Esophagus squamous epithelium (tissue), 5 donors: ENCODE measurements at places on chromosomes 3 and 15. TPM values are rescaled to one million over a fixed set of nuclear protein-coding genes. Genes with fewer than 3 reads are reported as not detected.

RETNLB gene
- total RNA-seq, result not detected

MAGI1 gene
- 28.2 TPM for total RNA-seq

TIMMDC1 gene
- total RNA-seq, result 50.1 TPM

TRH gene
- total RNA-seq, result not detected

TMEM158 gene
- 1.8 TPM for total RNA-seq

GOLGA8J gene
- not detected for total RNA-seq

EAF1 gene
- 23.5 TPM for total RNA-seq

CPNE4 gene
- total RNA-seq, result not detected

FGF12 gene
- total RNA-seq, result 1.6 TPM

DNA sequence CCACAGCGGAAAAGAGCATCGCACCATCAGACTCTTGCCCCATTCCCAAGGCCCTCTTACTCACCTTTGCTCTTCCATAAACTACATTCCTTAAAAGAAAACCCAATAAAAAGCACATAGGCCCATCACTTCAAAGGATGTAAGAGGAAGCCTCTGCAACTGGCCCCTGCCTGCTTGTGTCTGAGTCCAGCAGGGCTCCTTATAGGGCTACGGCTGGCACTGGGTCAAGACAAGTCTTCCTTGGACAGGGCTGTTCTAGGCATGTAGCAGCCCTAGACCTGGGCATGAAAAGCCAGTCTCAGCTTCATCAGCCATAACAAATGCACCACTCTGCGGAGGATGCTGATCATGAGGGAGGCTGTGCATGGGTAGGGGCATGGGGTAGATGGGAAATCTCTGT lies 218.3 kb downstream of the NTRK3 start:
- no peak for DNase-seq

DNA sequence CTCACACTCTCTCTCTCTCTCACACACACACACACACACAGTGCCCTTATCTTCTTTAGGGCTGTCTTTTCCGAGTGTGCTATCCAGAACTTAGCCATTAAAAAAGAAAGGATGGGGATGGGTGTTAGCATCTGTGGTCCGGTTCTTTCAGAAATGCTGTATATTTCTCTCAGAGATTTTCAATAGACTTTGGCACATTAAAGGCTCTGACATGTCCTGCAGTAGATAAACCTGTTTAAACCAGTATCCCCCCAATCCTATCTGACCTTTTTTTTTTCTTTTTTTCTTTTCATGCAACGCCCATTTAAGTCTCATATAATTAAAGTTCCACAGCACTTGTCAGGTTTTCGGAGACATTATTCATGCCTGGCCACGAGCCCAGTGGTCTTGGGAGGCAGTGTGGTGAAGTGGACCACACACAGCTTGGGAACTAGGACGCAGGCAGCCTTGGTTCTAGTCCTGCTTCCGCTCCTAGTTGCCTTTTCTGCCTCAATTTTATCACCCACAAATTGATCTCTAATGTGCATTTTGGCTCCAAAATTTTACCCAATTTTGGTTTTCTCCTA lies 13.3 kb downstream of the CAV3 start:
- no peak for DNase-seq

GRCh38 chr3:126684218-126684751 lies 19.8 kb upstream of the CHCHD6 start:
- no peak for DNase-seq

DNA sequence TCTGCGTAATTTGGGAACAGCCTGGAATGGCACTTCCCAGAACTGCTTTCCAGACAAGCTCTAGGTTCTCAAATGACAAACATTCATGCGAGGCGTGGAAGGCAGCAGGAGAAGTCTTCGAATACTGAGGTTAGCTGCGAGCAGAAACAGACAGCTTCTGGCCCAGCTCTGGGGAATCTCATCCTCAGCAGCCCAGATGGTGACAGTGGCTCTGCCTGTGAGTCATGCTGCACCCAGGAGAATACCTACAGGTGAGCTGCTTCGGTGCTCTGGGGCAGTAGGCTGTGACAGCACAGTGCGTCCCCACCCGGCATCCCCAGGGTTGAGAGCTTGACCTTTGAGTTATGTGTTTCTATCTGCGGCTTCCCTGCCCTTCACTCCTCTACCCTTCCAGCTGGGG lies 258.6 kb downstream of the KLF13 start:
- DNase-seq, result no peak

GRCh38 chr3:193783166-193783896 lies 190.3 kb downstream of the OPA1 start:
- no peak for DNase-seq

- DNase-seq, result no peak
Measured at GRCh38 chr3:170372190-170372879, 14.8 kb downstream of the SKIL start.

DNA sequence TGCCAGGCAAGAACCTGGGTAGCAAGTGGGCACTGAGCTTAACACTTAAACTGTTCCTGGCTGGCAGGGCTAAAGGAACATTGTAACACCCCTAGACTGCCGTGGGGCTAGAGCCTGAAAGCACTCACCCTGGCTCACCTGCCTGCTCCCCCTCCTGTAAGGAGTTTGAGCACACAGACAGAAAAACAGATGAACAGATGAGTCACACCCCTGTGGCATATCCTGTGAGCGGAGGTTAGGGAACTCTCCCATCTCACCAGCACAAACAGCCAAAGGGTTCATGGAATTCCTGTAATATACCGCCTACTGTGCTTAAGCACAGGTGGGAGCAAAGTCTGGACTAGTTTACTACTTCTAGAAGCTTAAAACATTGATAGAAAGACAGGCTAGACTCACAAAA lies 300.1 kb downstream of the ROBO1 start:
- no peak for DNase-seq

DNA sequence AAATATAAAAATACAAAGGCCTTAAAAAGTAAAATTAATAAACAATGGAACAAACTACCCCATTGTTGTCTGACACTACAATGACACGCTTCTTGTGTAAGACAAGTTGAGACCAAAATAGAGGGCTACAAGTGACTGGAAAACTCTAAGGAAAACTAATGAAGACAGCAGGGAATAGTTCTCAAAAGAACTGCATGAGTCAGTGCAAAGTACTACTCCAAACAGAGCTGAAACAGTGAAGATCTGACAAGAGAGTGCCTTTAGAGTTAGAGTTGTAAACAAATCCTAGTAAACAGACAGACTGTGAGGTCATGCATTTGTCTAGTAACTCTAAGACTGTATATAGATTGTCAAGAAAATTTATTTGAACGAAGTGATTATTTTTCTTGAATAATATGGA lies 233.9 kb downstream of the BBX start:
- DNase-seq, result no peak

DNA sequence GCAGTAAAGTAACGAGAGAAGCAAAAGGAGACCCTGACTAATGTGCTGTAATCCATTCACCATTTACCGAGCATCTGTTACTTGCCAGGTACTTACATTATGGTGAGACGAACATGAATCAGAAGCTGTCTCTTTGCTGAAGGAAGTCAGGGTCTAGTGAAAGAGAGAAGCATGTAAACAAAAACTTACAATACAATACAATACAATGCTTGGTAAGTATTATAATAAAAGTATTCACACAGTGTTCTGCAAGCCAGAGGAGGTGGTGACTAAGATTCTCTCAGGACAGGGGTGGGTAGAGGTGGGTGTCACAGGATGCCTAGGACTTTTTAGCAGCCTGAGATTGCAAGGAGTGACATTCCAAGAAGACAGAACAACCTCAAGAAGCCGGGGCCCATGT lies 50.2 kb upstream of the MGA start:
- DNase-seq, result no peak

- DNase-seq, result no peak
Measured at GRCh38 chr3:127043731-127044510, 61.0 kb downstream of the PLXNA1 start.

DNA sequence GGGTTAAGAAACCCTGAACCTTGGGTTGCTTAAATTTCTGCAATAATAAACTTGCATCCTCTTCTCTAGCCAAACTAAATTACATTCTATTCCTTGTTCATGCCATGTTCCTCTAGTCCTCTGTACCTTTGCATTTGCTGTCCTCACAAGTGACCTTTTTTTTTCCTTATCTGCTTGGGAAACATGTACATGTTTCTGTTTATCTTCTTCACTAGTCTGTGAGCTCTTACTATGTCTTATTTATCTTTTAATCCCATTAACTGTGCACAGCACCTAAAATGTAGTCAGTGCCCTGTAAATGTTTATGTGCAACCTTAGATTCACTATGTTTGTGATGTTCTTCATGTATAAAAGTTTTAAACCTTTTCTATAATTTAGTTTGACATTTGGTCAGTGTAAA lies 61.9 kb downstream of the REC114 start:
- DNase-seq, result no peak

GRCh38 chr3:14016900-14017475 lies 107.7 kb downstream of the CHCHD4 start:
- no peak for DNase-seq

DNA sequence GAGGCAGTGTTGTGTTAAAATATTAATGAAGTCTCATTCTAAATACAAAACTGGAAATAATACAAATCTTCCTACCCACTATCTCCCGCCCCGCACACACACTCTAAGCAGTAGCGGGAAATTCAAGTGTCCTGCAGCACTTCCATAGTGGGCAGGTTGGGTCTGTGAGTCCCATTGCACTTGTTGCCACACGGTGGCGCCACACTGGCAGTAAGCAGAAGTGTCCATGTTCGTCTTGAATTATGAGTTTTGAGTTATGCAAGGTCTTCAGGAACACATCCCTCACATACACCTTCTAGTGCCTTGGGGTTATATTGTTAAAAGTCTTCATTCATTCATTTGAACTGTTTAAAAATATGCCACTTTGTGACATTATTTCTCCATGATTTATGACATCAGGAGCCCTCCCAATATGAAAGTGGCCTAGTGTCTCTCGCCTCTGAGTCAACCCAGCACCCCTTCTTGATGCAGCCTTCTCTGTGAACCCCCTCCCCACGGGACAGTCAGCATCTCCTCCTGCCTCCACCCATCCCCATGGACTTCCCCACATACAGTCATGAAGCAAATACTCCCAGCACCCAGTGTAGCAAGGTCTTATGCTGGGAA lies 17.6 kb upstream of the CCDC174 start:
- DNase-seq, result no peak

DNA sequence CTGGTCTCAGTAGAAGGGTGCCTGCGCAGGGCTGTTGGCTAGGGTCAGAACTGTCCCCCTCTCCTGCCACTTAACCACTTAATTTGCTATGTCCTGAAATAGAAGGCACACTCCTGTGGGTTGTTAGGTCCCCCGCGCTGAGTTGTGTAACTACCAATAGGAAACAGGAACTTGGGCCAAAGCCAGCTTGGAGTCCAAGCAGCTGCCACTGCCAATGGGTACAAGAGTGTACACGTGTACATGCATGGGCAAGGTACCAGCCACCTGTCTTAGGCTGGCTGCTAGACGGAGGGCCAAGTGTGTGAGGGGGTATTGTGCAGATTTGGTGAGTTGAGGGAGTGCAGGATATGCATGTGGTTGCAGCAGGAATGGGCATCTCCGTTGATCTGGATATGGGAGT lies 29.7 kb upstream of the POLG start:
- no peak for DNase-seq

GRCh38 chr3:29410660-29411405 lies 130.0 kb downstream of the RBMS3 start:
- no peak for DNase-seq

DNA sequence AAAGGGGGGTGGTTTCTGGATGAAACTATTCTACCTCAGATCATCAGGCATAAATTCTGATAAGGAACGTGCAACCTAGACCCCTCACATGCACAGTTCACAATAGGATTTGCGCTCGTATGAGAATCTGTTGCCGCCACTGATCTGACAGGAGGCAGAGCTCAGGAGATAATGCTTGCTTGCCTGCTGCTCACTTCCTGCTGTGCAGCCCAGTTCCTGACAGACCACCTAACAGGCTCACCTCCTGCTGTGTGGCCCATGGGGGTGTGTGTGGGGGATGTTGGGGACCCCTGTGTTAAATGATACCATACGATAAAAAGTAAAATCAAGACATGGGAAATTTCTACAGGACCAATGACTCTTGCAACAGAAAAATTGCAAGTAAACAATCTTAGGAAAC lies 24.0 kb downstream of the CP start:
- no peak for DNase-seq

- DNase-seq, result no peak
Measured at GRCh38 chr15:33135355-33135781, 59.1 kb downstream of the FMN1 start.

GRCh38 chr3:74603292-74603691 lies 11.2 kb downstream of the CNTN3 start:
- no peak for DNase-seq

- no peak for DNase-seq
Measured at GRCh38 chr15:92645051-92645631, 10.4 kb downstream of the FAM174B start.

DNA sequence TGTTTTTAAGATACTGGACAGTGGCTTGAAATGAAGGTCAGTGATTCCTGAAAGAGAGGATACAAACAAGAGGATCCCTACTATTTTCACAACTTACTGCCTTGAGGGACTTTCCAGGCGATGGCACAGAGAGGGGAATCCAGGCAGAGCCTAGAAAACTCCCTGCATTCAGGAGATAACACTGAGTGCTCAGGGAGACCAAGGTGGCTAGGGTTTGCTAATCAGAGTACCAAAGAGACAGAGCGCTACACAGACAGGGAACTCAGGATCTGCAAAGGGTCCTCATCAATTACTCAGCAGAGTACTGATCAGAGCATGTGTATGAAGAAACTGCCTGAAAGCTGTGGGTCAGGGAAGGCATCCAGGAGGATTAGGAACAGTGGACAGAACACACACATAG lies 11.7 kb upstream of the MRPS22 start:
- no peak for DNase-seq

GRCh38 chr3:186724911-186725310 lies 7.8 kb downstream of the KNG1 start:
- DNase-seq, result no peak

GRCh38 chr3:196749125-196749524 lies 9.5 kb downstream of the PAK2 start:
- no peak for DNase-seq

DNA sequence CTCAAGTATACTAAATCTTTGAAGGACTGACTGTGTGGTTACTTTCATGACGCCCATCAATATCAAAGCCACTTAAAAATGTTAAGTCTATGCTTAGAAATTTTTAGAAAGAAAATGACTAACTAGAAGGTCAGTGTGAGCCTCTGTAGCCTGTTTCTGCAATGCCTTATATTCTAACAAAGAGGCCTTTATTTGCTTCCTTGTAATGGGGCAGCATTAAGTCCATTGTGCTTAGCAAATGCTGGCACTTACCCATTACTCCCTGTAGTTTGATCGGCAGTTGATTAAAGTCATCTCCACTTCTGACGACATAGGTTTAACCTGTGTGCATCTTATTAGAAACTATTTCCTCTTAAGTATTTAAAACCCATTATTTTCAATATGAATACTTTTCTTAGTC lies 91.6 kb upstream of the FAM98B start:
- no peak for DNase-seq

DNA sequence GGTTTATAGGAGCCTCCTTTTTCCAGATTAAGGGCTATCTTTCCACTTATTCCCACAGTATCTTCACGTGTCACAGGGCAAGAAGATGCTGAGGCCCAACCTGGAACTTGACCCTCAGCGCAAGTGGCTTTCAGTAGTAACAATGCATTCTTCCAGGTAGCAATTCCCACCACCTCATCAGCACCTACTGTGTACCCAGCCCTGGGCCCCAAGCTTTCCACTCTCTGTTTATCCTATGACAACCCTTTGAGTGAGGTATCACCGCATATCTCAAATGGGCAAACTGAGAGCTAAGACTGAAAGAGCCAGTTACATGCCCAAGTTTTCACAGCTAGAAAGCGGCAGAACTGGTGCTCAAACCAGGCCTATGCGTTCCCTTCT lies 88.2 kb downstream of the CPN2 start:
- no peak for DNase-seq

GRCh38 chr15:33145447-33145846 lies 49.1 kb downstream of the FMN1 start:
- DNase-seq, result no peak
